ENCODE measurements at places on chromosomes 1 and 21.

DNA sequence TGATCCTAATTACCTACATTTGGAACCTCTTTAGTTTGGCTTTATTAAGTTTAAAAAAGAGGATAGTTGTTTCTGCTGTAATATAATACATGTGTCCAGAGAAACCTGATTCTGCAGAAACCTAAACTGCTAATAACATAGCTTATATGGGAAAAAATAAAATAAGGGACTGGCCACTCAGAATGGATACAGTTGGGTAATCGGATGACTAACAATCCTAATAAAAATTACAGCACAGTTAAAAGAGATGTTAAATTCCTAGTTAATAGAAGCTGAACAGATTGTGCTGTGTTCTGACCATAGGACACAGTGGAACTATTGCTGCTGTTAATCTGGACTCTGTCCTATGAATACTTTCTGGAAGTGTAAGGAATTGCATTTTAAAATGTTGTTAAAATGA is 16.0 kb downstream of the ARV1 start:
- no peak for DNase-seq

- DNase-seq = no peak
Measured at GRCh38 chr1:54861070-54861761, 25.8 kb downstream of the DHCR24 start.

- DNase-seq = no peak
Measured at GRCh38 chr1:19436716-19437476, 48.4 kb downstream of the CAPZB start.

GRCh38 chr1:203402152-203402551 is 51.2 kb upstream of the FMOD start:
- no peak for DNase-seq

DNA sequence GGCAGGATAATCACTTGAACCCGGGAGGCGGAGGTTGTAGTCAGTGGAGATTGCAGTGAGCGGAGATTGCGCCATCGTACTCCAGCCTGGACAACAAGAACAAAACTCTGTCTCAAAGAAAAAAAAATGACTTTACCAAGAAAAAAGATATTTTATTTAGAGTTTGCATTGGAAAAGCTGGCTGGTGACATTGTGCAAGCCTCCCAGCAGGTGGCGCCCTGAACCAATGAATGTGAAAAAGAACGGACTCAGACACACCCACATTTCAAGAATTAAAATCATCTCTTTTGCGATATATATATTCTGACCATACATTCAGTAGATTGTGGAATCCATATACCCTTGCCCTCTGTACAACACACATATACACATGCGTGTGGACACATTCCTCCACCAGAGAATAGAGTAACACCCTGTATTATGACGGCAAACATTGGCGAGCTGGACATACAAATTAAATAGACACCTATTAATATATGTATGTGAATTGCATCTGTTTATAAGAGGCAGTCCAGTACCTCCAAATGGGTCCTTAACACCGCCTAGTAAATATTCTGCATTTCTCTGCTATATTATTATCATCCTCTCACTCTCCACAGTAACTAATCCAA is 39.0 kb upstream of the CADM3 start:
- DNase-seq = no peak

Data from NCI-H2029 treated with DMSO at 0.1 percent for 48 hours (cell line).